ENCODE measurements at places on chromosomes 4 and X.

DNA sequence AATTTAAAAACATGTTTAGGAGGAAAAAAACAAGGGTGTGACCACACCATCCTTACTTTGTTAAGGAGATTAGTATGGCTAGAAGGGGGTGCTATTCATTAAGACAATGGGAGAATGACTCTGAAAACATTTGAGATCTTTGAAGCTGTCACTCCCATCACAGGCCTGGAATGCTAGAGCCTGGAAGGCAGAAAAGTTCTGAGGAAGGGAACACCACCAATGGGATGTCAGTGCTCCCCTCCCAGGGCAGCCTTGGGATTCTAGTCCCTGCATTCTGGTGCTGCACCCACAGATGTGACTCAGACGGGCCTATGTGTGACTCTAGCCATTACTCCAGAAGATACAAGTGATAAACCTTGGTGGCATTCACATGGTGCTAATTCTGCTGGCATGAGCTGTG, 162.2 kb upstream of the ANXA10 start:
- DNase-seq: no peak

DNA sequence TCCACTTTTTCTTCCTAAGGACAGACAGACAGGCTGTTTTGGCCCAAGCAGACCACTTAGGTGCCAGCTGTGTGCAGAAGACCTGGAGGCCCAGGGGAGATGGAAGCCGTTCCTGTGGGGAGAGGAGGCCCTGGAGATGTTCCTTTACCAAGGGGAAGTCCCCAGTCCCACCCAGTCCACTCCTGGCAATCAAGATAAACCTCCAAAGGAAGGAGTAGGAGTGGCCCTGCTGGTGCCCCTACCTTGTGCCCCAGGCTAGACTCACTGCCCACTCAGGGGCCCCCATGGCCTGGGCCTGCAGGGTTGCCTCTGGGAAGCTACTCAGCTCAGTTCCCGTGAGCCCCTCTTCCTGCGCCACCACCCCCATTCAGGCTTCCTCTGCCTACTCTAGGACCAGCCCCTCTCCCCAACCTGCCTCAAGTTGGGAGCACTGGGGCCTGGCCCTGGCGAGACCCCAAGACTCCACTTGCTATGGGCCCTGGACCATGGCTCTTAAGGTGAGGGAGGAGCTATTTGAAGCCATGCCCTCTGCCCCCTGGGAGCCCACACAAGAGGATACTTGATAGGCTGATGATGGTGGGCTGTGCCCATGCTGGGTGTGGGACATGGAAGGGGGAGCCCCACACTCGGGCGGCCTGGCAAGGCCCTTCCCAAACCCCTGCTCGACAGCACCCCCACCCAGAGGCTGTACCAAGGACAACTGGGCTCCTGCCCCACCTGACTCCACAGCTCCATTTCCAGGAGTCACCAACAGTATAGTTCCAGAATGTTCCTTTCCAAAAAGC, 24.8 kb upstream of the RNF4 start:
- no peak for DNase-seq

DNA sequence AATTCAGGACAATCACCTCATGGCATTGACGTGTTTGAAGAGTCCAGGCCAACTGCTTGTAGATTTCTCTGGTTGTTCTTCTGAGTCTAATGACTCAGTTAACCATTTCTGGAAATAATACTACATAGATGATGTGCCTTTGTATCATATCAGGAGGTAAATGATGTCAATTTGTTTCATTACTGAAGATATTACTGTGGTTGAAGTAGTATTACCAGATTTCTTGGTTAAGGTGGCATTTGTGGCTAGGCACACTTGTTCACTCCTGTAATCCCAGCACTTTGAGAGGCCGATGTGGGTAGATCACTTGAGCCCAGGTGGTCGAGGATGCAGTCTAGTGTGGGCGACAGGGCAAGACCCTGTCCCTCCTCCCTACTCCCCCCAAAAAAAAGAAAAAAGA, 15.7 kb downstream of the RPL9 start:
- DNase-seq: no peak

DNA sequence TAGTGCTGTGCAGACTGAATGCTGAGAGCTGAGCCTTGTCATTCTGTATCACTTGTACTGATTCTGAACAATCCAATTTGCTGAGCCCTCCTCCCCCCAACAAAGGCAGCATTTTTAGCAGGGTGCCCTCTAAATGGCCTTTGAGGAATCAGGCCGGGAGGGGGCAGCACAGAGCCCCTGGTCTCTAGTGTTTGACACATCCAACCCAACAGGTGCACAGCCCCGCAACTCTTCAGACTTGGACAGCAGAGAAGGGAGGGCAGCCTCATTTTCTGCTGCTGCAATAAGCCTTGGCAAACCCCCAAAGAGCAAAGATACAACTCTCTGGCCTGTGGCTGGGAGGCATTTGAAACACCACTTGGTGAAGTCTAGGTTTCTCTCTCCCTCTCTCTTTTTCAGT, 3.4 kb downstream of the ATP1B4 start:
- DNase-seq: peak; percentile 44

DNA sequence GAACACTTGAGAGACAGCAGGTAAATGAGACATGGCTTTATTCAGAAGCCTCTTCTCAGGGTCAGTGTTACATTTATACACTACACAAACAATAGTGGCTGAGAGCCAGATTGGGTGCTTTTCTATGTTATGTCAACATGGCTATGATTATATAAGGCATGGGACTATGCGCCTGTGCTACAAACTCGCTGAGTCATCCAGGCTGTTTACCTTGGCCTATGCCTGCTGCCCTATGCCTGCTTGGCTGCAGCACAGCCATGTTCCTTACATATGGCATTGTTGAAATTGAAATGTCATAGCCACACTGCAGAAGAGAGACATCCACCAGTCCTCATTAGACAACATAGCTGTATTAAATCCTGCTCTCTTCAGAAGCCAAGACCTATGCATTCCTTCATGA, 236.3 kb upstream of the NWD2 start:
- DNase-seq: no peak
